Right atrium auricular region (tissue), 2 donors: ENCODE measurements at places on chromosomes 13 and 19. TPM values are rescaled to one million over a fixed set of nuclear protein-coding genes. Genes with fewer than 3 reads are reported as not detected.
A peak's percentile ranks its signal among the peaks of the same experiment; 100 is the strongest.

The PRX gene
- 4.8 TPM for total RNA-seq

The FLT3 gene
- 0.26 TPM for total RNA-seq

The C13orf46 gene
- 2.7 TPM for total RNA-seq

GRCh38 chr13:98548230-98548629, 28.7 kb downstream of the STK24 start:
- peaks cover 47% of the 10 kb centered on the region for H3K4me1 ChIP-seq
- H3K27ac ChIP-seq: no peak overlapping the region

DNA sequence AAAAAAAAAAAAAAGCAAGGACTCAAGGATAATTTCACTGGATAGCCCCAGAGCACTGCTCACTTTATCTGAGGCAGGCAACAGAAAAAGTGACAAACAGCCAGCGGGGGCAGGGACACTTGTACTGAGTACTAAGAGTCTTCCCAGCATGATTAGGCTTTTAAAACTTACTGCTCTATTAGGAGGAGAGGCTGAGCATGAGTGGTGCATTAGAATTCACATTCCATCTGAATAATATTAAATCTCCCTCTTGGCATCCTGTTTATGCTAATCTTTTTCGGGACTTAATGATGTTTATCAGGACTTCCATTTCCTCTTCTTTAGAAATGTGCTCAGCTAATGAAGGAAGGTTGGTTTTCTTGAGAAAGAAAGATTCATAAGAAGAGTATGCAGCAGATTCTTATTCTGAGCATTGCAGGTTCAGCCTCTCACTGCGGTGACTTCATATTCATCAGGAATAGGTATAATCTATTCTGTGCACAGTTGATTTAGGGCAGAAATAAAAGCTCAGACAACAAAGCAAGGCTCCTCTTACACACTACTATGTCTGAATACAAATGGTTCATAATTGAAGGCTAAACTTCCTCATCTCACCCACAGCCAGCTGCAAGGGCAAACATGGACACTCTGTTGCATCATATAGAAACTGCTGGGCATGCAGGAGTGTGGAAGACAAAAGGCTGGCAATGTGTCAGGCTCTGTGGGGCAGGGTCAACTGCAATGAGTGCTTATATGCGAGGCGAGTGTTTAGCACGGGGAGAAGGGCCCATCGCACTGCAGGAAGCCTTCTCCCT, 107.0 kb downstream of the KL start:
- no peaks in the 10 kb centered on the region for H3K27me3 ChIP-seq
- peak overlapping the region; percentile 64 for H3K27ac ChIP-seq
- no peak overlapping the region for H3K4me3 ChIP-seq
- H3K4me1 ChIP-seq: peaks cover 59% of the 10 kb centered on the region
- H3K36me3 ChIP-seq: peaks cover 54% of the 10 kb centered on the region
- no peak for DNase-seq

- H3K27me3 ChIP-seq: no peaks in the 10 kb centered on the region
- DNase-seq: no peak
- H3K4me1 ChIP-seq: peaks cover 7% of the 10 kb centered on the region
Observed at GRCh38 chr19:2750808-2751437, 11.1 kb upstream of the SLC39A3 start.

DNA sequence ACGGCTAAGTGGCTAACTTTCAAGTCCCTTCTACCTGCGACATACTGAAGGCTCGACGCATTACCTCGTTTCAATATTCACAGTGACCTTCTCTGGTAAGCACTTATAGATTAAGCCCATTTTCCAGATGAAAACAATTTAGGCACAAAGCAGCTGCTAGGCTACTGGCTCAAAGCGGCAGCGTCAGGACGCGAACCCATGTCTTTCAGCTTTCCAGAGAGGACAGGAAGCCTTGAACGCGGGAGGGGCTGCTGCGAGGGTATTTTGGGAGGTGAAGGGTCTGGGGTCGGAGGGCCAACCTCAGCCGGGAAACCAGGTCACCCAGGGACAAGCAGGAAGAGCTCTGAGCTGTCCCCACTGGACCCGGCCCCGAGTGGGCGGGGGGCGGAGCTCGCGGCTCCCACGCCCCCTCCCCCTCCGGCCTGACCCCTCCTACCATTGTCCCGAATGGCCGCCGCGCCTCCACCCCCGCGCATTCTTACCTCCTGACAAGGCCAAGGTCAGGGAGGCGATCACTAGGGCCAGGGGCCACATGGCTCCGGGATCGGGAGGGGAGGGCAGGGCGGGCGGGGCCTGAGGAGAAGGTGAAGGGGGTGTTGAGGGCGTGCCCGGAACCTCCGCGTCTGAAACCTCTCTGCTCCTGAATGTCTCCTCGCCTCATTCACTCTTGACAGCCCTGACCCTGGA, at the start of gene KLK13:
TSS of gene KLK13 (minus strand) at position 559 of the 687 bp plus-strand sequence. CDS start at position 534, 25 bp downstream.
- H3K4me1 ChIP-seq: peaks cover 14% of the 10 kb centered on the region
- H3K27ac ChIP-seq: no peak within 1 kb of the TSS
- no peaks in the 10 kb centered on the region for H3K36me3 ChIP-seq

The GSX1 gene
- not detected for total RNA-seq

GRCh38 chr19:19662344-19662743, 1.1 kb downstream of the ATP13A1 start:
- H3K36me3 ChIP-seq: peaks cover 28% of the 10 kb centered on the region
- no peak overlapping the region for H3K27ac ChIP-seq
- no peak overlapping the region for H3K4me3 ChIP-seq
- H3K27me3 ChIP-seq: no peaks in the 10 kb centered on the region

The FGF14 gene
- total RNA-seq: 1.7 TPM

- no peak overlapping the region for H3K4me3 ChIP-seq
- no peak overlapping the region for H3K27ac ChIP-seq
- H3K4me1 ChIP-seq: no peaks in the 10 kb centered on the region
Observed at GRCh38 chr13:92384410-92384809, 842.2 kb upstream of the GPC6 start.

- H3K27me3 ChIP-seq: no peaks in the 10 kb centered on the region
- DNase-seq: peak; percentile 100
- peak within 1 kb of the TSS; percentile 88 for H3K27ac ChIP-seq
- H3K4me1 ChIP-seq: no peaks in the 10 kb centered on the region
Observed at GRCh38 chr19:19821366-19821951, at the start of gene ZNF506. Gene ZNF506, minus strand, starts transcription at chr19:19821750. Its CDS starts 147 bp downstream, at chr19:19821603.

GRCh38 chr19:6417713-6418561, 6.7 kb downstream of the KHSRP start:
- H3K4me1 ChIP-seq: no peaks in the 10 kb centered on the region
- peaks cover 78% of the 10 kb centered on the region for H3K36me3 ChIP-seq
- no peak for DNase-seq
- no peaks in the 10 kb centered on the region for H3K27me3 ChIP-seq

DNA sequence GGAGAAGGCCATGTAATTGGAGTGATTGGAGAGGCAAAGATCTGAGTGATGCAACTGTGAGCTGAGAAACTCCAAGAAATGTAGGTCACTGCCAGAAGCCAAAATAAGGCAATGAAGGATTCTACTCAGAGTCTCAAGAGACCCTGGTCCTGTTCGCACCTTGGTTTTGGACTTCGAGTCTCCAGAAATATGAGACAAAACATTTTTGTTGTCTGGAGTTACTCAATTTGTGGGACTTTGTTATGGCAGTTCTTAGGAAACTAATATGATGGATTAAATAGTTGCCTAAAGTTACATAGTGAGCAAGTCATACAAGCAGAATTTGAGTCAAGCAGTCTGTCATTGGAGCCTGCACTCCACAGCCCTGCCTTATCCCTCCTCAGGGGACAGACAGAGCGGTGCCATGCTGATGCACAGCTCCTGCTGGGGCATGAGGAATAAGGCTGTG, 104.2 kb downstream of the ITGBL1 start:
- no peak overlapping the region for H3K27ac ChIP-seq
- no peak overlapping the region for H3K4me3 ChIP-seq
- no peaks in the 10 kb centered on the region for H3K27me3 ChIP-seq

GRCh38 chr13:72163678-72164077, 296.7 kb upstream of the DACH1 start:
- no peak overlapping the region for H3K4me3 ChIP-seq
- H3K27me3 ChIP-seq: no peaks in the 10 kb centered on the region
- no peak for DNase-seq
- H3K27ac ChIP-seq: no peak overlapping the region
- H3K36me3 ChIP-seq: no peaks in the 10 kb centered on the region

The KLK13 gene
- total RNA-seq: not detected

DNA sequence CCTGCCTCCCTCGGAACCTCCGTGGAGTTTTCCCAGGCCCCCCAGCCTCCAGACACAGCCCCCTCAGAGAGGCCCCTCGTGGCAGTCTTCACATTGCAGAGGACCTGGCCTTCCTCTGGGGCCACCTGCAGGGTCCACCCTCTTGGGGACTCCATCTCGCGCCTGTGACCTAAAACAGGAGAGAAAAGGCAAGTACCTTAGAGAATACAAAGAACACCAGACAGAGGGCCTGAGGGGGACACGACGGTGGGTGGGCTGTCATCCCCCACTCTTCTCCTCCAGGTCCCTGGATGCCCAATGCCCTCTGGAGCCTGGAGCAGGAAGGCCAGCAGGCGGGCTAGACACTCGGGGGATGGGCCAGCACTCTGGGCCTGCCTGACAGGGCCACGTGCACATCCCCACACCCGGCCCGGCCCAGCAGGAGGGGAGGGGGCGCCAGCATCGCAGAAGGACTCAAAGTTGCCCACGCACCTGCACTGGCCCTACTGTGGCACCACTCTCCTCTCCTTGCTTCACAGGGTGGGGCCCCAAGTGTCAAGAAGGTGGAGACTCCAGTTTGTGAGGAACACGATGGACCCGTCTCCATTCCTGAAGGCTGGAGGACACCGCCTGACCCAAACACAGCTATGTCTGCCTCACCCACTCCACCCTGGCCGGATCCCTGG, 4.3 kb upstream of the A1BG start:
- no peak for DNase-seq
- H3K4me1 ChIP-seq: peaks cover 25% of the 10 kb centered on the region
- H3K4me3 ChIP-seq: no peak overlapping the region
- no peaks in the 10 kb centered on the region for H3K36me3 ChIP-seq
- H3K27me3 ChIP-seq: no peaks in the 10 kb centered on the region

DNA sequence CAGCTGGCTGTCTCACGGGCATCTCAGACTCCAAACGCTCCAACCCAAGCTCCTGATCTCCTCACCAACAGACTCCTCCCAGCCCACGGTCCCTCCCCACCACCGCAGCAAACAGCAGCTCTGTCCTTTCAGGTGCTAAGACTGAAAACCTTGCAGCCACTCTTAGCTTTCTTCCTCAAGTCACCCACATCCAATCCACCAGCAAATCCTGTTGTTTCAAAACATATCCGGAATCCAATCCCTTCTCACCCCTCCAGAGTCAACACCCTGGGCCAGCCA, 20.8 kb downstream of the C19orf81 start:
- no peak overlapping the region for H3K4me3 ChIP-seq
- no peak for DNase-seq
- H3K27me3 ChIP-seq: peaks cover 10% of the 10 kb centered on the region
- H3K36me3 ChIP-seq: no peaks in the 10 kb centered on the region
- peaks cover 11% of the 10 kb centered on the region for H3K4me1 ChIP-seq

GRCh38 chr13:24097667-24098066, 62.9 kb upstream of the SPATA13 start:
- H3K4me1 ChIP-seq: no peaks in the 10 kb centered on the region
- H3K36me3 ChIP-seq: no peaks in the 10 kb centered on the region
- no peak overlapping the region for H3K4me3 ChIP-seq
- DNase-seq: no peak

The CEACAM3 gene
- not detected for total RNA-seq

The HIPK4 gene
- not detected for total RNA-seq

DNA sequence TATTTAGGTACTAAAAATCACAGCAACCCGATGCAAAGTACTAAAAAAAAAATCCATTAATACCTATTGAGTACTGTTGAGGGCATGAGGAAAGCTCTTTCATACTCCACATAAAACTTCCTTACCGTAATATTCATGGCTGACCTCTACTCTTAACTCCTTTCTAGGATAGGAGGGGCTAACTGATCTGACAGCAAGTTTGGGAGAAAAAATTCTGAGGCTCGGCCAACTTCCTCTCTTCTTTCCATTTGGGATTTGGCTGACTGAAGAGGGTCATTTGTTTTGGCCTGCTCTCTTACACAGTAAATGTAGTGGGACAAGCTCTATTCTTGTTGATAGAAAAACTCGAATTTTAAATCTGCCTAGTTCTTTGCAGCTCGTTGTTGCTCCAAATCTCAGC, 9.4 kb upstream of the USPL1 start:
- H3K27me3 ChIP-seq: no peaks in the 10 kb centered on the region
- no peak overlapping the region for H3K4me3 ChIP-seq
- no peaks in the 10 kb centered on the region for H3K36me3 ChIP-seq
- no peak overlapping the region for H3K27ac ChIP-seq
- H3K4me1 ChIP-seq: peaks cover 7% of the 10 kb centered on the region
- no peak for DNase-seq

The FBXO17 gene
- 13.1 TPM for total RNA-seq

The CEACAM7 gene
- total RNA-seq: not detected

The PLEKHF1 gene
- 86.3 TPM for total RNA-seq

The PSG3 gene
- not detected for total RNA-seq

- no peak overlapping the region for H3K27ac ChIP-seq
- H3K27me3 ChIP-seq: no peaks in the 10 kb centered on the region
- H3K4me3 ChIP-seq: no peak overlapping the region
- DNase-seq: no peak
- H3K36me3 ChIP-seq: no peaks in the 10 kb centered on the region
Observed at GRCh38 chr19:43132696-43133095, 50.2 kb upstream of the PSG2 start.

The ZNF549 gene
- 4.1 TPM for total RNA-seq
